Stromal cell of bone marrow (primary cell): ENCODE measurements at places on chromosomes 1 and 21.

GRCh38 chr1:55061706-55062321, 22.5 kb downstream of the PCSK9 start:
- DNase-seq: no peak

- DNase-seq: peak; percentile 61
Observed at GRCh38 chr1:52032785-52033131, 852 bp downstream of the KTI12 start.

DNA sequence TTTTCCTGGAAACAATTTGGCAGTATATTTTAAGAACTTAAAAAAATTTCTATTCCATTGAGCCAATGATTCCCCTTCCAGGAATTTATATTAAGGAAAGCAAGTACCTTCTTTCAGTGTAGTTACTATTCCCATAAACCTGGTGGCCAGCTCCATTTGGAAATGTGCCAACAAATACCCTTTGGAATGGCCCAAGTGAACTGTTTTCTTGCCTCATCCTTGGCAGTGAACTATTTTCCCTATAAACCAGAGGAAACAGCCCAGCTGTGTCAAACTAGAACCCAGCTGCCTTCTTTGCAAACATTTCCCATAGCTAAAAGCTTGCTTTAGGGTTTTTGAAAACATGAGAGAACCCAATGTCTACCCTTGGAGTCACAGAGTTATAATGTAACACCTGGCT, 496.9 kb downstream of the NEGR1 start:
- DNase-seq: no peak

GRCh38 chr21:39188521-39189139, 5.4 kb upstream of the PSMG1 start:
- DNase-seq: no peak

- no peak for DNase-seq
Observed at GRCh38 chr1:205929496-205930194, 13.6 kb downstream of the SLC26A9 start.

- no peak for DNase-seq
Observed at GRCh38 chr1:196380316-196380715, 227.9 kb downstream of the KCNT2 start.

- peak; percentile 57 for DNase-seq
Observed at GRCh38 chr1:8409106-8409505, 91.2 kb downstream of the SLC45A1 start.

DNA sequence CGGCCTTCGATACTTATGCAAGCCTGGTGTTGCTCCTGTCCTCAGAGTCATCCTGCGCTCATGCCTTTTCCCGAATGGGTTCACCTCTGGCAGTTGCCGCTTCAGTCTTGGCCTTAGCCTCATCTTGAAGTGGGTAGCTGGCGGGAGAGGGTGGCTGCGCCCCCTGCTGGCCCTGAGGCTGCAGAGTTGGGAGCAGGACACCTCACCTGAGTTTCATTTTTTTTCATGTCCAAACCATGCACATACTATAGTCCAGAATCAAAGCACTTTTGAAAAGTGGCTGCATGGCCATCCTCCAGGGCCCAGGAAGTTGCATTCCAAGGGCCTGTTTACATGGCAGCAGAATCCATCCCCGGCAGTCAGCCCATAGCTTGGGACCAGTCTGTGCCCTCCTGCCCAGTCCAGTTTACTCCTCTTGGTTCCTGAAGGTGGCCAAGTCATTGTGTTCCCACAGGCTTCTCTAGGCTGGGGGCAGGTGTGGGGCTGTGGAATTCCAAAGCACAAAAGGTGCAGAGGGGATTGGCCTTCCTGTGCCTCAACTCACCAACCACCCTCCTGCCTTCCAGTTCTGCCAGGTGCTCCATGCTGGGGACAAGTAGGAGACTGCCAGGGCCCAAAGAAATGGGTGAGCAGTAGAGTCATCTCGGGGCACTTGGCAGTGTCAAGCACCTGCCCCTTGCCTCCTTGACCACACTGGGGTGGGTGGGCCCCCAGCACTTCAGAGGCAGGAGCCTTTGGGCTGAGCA, 44.0 kb downstream of the YARS1 start:
- no peak for DNase-seq

- no peak for DNase-seq
Observed at GRCh38 chr21:35376406-35377135, 327.5 kb upstream of the RUNX1 start.

DNA sequence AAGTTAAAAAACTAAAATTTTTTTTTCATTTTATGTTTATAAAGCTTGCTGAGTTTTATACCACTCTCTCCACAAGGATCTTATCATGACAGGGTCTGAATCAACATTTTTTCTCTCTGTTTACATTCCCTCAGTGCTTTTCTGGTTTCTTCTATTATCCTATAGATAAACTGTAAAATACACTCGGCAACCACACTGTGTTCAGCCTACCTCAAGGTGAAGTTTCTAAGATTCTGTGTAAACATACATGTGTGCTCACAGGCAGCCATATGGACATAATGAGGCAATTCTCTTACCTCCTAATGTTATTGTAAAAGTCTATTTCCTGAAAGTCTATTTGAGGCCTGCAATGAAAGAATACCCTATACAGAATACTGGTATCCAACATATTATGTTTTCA, 114.6 kb downstream of the NTPCR start:
- DNase-seq: no peak

DNA sequence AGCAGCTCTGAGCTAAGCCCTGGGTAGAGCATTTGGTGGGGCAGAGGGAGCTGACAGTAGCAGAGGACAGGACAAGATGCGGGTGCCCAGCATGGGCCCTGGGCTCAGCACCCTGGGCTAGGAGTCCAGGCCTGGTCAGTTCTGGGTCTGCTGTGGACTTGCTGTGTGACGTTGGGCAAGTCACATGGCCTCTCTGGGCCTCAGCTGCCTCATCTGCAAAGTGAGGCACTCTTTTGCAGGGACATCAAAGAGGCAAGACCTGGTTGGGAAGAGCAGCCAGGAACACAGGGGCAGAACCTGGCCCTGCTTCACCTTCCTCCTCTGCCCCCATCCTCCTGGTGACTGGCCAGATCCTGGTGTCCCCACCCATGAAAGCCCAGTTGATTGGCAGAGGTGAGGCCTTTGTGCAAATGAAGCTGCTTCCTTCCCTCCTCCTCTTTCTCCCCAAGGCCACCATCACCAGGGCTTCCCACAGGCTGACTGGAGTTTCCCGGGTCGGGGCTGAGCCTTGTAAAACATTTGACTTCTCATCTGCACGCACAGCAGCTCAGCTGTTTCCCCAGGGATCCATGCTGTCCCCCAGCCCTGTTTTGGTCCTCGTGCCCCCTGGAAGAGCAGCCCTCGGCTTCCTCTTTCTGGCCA, 350.5 kb downstream of the MATN1 start:
- no peak for DNase-seq

DNA sequence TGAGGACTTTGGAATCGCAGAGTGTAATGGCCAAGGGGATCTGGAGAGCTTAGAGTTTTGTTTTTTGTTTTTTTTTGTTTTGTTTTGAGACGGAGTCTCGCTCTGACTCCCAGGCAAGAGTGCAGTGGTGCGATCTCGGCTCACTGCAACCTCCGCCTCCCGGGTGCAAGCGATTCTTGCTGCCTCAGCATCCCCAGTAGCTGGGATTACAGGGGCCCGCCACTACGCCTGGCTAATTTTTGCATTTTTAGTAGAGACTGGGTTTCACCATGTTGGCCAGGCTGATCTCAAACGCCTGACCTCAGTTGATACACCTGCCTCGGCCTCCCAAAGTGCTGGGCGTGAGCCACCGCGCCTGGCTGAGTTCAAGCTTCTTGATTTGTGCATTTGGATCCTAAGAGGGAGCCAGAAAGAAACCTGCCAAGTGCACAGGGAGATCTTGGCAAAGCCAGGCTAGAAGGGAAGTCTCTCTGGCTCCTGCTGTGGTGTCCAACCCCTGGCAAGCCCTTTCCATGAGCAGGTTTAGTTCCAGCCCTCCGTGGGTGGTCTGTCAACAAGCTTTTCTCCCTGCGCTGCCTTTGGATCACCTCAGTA, 852 bp downstream of the FAAH start:
- no peak for DNase-seq

DNA sequence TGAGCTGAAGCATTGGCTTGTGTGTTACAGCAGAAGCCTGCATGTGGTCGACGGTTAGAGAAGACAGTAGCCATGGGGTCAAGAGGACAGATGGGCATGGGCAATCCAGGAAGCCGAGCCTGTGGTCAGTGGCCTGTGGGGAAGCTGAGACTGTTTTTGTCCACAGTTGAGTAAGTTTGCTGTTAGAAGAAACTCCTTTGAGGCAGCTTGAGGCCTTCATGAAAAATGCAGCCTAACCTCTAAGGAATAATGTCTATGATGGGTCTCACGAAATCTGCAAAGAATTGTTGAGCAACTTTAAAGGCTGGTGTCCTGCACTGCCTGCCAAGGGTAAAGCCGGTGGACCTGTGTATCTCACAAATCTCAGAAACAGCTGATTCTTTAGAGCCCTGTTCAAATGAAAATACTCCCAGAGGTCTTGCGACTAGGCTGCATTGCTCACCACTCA, 322.4 kb downstream of the SETD4 start:
- DNase-seq: peak; percentile 92

DNA sequence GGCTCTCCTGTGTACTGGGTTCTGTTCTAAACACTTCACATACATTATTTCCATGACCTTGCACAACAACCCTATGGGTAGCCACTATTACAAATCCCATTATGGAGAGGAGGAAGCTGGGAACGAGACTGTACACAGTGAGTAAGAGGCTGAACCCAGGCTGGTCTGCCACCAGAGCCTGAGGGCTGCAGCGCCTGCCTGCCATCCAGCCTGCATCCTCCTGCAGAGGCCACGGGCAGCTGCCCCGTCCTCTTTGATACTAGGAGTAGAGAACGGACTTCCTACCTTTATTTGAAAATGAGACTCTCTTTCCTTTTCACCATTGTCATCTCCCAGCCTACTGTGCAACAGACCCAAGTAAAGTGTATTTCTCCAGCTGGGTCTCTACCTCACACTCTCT, 370.0 kb downstream of the HHAT start:
- no peak for DNase-seq

GRCh38 chr1:54335011-54335754, 71.0 kb downstream of the SSBP3 start:
- DNase-seq: peak; percentile 59

GRCh38 chr1:214004014-214004413, 16.2 kb downstream of the PROX1 start:
- no peak for DNase-seq

GRCh38 chr21:37531431-37531932, 164.9 kb downstream of the DYRK1A start:
- no peak for DNase-seq

DNA sequence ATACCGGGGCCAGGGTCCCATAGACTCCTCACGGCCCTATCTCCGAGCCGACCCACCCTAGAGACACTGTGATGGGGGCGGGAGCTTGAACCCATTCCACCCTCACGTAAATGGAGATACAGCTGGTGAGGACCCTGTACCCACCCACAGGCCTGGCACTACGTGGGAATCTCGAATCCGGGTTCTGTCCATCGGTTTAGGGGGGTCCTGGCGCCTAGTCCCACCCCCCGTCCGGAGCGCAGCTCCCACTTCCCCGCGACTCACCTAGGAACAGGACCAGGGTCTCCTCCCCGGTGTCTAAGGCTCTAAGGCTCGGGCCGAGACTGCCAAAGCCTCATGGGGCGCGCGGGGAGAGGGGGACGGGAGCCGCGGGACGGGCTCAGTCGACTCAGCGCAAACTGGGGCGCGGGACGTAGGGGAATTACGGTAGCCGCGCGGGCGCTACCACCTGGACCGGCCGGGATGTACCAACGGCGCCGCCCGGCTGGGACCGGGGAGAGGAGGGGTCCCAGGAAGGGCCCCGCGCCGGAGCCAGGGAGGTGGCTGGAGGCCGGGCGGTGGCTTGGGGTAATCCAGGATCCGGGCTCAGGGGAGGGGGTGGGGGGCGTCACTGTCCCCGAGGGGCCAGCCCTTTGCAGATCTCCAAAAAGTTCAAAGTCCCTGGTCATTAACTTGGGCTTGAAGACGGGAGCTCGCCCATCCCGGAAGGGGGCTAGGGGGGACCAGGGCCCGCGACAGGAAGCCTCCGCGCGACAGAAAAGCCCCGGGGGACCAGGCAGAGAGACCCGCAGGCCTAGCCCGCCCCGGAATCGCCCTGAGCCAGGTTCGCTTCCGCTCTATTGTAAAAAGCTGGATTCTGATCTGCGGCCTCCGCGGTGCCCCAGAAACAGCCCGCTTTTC, 1.0 kb downstream of the PLEKHG5 start:
- peak; percentile 33 for DNase-seq
